ENCODE measurements at places on chromosomes 16 and 17.

GRCh38 chr16:82630688-82631087, 3.9 kb downstream of the CDH13 start:
- DNase-seq, result no peak

GRCh38 chr17:63458478-63458877, 12.4 kb upstream of the CYB561 start:
- no peak for DNase-seq

DNA sequence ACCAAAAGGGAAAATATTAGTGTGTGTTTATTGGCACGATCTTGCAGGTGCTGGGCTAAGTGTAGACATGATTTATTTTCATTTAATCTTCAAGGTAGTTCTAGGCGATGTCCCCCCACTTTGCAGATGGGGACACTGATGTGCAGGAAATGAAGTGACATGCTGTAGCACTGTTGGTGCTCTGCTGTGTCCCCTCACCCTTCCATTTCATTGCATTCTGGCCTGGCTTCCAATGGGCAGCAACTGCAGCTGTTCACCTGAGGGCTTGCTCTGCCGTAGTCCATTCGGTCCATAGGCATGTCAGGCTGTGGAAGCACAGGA, 123.9 kb downstream of the PRKCB start:
- DNase-seq, result no peak

GRCh38 chr17:35795007-35795870, at the start of gene MMP28:
Gene MMP28, minus strand, starts transcription at chr17:35795641. Its CDS starts 264 bp downstream, at chr17:35795377.
- peak; percentile 17 for DNase-seq

DNA sequence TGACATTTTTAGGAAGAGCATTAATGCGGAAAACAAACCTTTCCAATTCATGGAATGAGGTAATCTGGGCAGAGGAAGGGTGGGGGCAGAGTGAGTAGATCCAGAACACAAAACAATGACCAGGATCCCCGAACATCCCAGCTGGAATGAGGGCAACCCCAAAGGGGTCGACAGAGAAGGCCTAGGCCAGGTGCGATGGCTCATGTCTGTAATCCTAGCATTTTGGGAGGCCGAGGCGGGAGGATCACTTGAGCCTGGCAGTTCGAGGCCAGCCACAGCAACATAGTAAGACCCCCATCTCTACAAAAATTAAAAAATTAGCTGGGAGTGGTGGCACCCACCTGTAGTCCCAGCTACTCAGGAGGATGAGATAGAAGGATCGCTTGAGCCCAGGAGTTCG, 64.7 kb downstream of the ZFHX3 start:
- no peak for DNase-seq

DNA sequence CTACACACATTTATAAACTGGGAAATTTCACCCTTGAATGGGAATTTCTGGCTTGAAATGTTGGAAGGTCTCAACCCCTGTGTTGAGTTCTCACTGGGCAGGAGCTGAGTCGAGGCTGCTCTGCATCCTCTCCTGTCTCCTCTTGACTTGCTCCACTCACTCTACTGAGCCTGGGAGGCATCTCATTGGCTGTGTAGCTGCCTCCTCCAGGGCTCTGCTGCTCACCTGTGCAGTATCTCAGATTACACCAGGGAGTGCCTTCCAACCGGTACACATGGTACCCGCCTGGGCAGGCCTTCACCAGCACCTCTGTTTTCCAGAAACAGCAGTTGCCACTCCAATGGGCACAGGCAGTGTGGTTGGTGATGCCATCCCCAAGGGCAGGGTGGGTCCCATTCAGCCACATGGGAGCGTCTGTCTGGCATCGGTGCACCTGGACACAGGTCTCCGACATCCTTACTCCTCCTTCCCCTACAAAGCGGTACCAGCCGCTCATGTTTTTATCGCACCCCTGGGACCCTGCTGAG, 3.7 kb downstream of the GP2 start:
- DNase-seq, result no peak
